ENCODE measurements at places on chromosomes 13 and 19. TPM values are rescaled to one million over a fixed set of nuclear protein-coding genes. Genes with fewer than 3 reads are reported as not detected.

- peak; percentile 6 for DNase-seq
Measured at GRCh38 chr13:70339738-70340137, 231.5 kb upstream of the KLHL1 start.

DNA sequence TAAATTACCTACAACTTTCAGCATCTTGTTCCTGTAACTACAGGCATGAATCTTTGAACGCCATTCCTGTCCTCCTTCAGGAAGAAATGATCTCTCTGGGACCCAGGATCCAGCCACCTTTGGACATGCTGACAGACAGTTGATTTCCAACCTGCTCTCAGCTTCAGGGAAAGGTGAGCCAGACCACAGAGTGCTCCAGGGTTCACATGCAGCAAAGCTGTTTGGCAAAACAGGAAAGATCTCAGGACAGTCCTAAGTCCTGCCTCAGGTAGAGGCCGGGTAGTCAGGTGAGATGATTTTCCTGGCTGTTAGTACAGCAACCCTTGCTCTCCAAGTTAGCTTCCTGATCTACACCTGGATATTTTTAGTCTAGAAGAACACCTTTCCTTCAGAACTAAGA lies 9.1 kb downstream of the SLC15A1 start:
- DNase-seq: no peak

DNA sequence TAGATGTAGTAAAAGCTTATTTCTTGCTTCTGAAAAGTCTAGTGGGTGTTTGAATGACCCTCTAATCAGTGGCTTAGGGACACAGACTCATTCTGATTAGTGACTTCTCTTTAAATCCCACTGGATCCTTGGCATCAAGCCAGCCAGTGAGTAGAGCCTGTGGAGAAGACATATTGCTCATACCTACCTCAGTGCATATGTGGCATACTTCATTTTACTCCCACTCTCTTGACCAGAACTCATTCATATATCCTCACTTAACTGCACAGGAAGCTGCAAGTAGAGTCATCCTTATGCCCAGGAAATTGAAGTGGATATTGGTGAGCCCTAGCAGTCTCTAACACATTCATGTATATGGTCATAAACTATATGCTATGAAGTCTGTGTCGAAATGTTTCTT lies 148.3 kb downstream of the PDS5B start:
- no peak for DNase-seq

- no peak for DNase-seq
Measured at GRCh38 chr13:61600360-61601033, 184.8 kb upstream of the PCDH20 start.

DNA sequence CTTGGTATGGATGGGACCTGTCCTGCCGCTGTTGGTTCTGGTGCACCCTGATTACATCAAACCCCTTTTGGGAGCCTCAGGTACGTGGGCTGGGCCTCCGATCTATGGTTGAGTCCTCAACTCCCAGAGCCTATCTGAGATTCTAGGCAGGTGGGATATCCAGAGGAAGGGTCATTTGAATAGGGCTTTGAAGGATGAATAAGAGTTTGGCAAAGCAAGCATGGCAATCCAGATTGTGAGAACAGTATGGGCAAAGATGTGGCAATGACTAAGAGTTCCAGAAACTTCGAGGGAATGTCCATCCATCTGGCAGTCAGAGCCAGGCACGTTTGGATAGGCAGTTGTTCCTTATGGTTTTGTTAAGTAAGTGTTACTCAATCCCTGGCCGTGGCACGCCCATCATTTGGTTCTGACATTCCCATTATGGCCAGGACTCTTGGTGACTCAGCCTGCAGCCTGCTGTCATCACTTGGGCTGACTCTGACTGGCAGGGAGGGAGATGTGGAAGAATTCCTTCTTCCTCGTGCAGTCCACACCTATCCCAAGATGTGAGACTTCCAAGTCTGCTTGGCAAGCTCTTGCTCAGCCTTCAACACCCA lies 21.5 kb downstream of the CYP4F22 start:
- DNase-seq: no peak

DNA sequence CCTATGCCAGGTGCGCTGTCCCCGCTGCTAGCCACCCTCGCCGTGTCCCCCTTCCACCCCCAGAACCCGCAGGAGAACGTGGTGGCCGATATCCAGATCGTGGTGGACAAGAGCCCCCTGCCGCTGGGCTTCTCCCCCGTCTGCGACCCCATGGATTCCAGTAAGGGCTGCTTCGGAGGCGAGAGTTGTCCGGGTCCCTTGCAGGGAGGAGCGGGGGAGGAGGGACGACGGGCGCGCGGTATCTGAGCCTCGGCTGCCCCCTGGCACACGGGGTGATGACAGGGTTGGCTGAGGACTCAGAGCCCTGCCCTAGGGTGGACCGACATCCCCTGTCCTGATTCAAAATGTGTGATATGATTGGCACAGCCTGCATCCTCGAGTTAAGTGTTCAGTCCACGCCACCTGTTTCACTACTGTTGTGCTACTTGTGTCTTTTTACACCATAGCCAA lies 653 bp downstream of the MVB12A start:
- no peak for DNase-seq

- no peak for DNase-seq
Measured at GRCh38 chr13:108383667-108384066, 114.1 kb downstream of the TNFSF13B start.

DNA sequence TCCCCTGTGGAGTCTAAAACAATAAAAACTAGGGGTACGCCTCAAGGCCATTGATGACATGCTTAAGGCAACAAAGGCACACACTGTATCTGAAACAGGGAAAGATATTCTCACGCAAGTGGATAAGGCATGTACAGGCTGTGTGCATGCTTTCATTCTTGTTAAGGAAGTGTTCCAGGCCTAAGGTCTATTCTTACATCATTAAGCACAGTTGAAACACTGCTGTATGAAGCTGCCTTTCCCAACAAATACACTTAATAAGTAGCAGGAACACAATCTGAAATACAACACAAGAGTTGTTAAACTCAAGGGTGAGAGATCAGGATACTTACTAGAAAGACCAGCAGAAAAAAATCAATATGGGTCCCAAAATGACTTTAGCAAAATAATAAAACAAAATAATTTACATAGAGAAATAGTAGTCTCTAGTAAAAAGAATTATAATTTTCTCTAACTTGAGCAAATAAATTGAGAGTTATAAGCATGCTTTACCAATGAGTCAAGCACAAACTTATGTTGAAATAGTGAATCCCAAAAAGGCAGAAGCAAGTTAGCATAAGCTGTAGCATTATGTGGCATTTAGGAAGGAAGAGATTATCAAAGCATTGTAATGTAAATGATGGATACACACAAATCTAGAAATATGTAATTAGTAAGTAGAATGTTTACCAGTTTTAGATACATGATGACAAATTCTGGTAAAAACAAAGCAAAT lies 796.9 kb downstream of the SLITRK1 start:
- no peak for DNase-seq

- no peak for DNase-seq
Measured at GRCh38 chr13:110106726-110107125, 200.2 kb downstream of the COL4A1 start.

DNA sequence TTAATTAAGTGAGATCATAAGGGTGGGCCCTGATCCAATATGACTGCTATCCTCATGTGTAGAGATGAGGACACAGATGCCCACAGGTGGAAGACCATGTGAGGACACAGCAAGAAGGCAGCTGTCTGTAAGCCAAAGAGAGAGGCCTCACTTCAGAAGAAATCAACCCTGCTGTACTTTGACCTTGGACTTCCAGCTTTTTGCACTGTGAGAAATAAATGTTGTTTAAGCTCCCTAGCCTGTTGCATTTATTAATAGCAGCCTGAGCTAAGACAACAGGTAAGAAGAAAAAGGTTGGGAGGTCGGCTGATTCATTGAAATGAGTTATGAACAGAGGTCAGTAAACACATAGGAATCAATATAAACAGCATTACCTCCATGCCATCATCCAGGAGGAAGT lies 14.8 kb downstream of the PARP4 start:
- DNase-seq: no peak

- no peak for DNase-seq
Measured at GRCh38 chr13:41039746-41040145, 20.6 kb upstream of the ELF1 start.

DNA sequence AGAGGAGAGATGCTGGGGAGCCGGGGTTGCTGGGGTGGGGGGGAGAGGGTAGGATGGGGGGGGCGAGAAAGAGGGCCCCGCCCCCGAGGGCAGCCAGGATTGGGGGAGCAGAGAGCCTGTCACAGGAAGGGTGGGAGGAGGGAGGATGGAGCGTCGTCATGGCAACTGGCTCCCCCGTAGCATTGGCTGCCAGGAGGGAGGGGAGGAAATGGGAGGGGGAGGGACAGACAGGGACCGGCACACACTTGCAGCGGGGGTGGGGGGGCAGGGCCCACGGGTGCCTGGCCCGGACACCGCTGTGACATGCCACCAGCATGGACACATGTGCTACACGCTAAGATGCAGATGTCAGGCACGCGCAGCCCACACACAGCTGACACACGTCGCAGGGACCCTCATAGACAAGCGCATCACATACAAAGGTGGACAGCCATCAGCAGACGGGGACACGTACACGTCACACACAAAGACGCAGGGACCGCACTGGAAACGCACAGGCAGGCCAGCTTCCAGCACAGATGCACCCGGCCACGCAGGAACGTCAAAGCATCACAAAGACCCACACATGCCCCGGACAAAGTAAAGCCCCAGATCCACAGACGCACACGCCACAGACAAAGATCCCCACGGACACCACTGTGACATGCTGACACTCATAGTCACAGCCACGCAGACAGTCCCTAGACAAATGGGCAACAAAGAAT lies at the start of gene LMTK3:
TSS of gene LMTK3 (minus strand) at position 36 of the 704 bp plus-strand sequence. CDS start 259 bp downstream, outside the sequence.
- DNase-seq: no peak

- DNase-seq: no peak
Measured at GRCh38 chr19:55697698-55698097, 22.7 kb downstream of the EPN1 start.

DNA sequence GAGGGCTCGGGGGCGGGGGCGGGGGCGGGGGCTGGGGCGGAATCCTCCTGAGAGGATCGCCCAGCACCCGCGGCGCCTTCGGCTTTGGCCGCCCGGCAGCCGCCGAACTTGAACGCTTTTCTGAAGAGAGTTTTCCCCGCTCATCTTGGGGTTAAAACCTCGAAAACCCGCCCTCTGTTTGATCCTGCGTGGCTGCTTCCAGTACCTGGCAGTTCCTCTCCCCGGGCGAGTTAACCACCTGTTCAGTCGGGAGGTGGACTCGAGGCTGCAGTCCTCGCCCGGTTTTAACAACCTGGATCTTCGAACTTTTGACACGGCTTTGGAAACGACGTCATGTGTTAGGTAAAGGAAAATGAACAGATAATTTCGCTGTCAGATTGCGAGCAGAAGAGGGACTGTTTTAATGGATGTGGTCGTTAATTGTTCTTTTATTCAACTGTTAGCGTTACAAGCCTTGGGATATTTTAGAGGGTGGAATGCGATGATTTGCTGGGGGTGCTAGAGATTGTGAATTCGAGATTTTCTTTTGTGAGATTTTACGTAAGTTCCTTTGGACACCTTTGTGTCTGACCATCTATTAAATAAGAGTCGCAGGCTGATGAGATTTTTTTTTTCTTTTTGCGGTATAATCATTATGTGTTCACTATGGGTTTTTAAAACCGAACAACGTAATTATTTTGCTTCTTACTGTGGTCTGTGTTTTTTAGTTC lies 1.0 kb downstream of the FNDC3A start:
- peak; percentile 52 for DNase-seq

- DNase-seq: no peak
Measured at GRCh38 chr19:10712754-10713153, 5.1 kb upstream of the DNM2 start.

DNA sequence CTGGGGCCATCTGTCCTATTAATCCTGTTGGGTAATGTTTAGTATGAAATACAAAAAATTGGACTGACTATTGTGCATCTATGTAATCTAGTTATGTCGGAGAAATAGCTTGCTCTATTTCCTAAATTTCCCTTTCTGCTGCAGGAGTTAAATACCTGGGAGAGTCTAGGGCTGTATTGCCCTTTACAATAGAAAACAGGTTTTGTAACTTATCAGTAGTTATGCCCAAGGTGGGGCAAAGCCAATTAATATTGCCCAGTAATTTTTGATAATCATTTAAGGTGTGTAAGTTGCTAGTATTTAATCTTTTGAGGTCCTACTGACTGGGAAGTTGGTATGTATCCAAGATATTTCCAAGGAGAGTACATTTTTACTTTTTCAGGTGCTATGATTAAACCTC lies 838.1 kb downstream of the DACH1 start:
- no peak for DNase-seq

GRCh38 chr19:7879836-7880235 lies 5.6 kb upstream of the PRR36 start:
- no peak for DNase-seq

DNA sequence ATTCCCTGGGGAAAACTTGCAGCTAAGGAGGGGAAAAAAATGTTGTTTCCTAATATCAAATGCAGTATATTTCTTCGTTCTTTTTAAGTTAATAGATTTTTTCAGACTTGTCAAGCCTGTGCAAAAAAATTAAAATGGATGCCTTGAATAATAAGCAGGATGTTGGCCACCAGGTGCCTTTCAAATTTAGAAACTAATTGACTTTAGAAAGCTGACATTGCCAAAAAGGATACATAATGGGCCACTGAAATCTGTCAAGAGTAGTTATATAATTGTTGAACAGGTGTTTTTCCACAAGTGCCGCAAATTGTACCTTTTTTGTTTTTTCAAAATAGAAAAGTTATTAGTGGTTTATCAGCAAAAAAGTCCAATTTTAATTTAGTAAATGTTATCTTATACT lies 33.6 kb downstream of the TNFSF11 start:
- no peak for DNase-seq

DNA sequence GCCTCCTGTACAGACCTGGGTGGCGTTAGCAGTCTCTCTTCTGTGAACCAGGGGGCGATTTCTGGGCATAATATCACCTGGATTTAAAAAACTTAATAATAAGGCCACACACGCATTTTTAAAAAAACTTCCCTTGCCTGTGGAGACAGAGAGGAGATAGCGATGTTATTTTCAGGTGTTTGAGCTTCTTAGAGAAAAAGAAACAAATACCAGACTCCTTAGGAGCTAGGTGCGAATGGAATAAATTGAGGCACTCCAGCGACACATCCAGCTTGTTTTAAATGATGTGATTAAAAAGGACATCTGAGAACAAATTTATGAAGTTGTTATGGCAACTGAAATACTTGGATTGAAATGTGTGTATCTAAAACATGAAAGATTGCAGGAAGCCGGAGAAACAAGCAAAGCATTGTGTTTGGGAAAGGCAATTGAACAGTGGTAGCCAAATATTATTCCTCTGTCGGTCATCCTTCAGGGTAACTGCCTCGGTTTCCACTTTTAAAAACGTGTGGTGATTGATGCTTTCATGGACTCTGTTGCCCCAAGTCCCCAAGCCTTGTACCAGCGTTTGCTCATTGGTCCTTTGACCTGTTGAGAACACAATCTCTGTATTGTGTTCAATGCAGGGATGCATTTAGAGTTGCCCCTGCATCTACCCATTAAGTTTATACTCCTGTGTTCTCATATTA lies 158.7 kb downstream of the TM9SF2 start:
- no peak for DNase-seq

The ZNF835 gene
- not detected for total RNA-seq

The SEMA6B gene
- total RNA-seq: 58.4 TPM

The CBY2 gene
- total RNA-seq: not detected

The GMIP gene
- 16.3 TPM for total RNA-seq
